Activated CD4-positive, alpha-beta T cell treated with anti-CD3 and anti-CD28 coated beads for 24 hours (primary cell): ENCODE measurements at places on chromosomes 1 and 21.

DNA sequence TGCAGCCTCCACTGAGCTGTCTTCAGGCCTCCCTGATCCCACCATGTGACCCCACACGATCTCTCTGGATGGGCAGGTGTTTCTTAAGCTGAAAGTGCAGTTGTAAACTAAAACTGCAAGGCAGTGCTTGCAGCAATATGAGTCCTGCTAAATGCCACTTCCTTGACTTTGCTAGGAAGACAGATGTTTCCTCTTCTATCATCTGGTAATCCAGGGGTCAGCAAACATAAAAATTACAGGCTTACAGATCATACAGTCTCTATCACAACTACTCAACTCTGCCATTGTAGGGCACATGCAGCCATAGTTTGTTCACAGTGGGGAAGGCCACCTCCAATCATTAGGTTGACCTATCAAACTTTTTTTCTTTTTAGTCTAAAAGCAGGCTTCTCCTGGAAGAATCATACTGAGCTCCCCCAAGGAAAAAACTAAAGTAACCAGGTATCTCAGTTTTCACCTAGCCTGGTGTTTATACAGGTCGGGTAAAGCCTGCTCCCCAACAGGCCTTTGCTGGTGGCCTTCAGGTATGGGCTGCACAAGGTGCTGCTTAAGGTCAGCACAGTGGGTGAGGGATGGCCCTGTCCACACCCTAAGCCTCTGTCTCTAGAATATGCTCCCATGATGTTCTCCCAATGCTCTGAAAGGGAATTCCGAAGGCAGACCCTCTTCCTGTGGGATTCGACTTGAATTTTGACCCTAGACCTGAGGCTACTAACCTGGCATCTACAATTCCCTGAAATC lies 10.8 kb downstream of the ABCA4 start:
- DNase-seq, result no peak

- DNase-seq, result no peak
Observed at GRCh38 chr1:44645476-44646244, 28.6 kb downstream of the TMEM53 start.

- no peak for DNase-seq
Observed at GRCh38 chr1:43129426-43129825, 42.7 kb downstream of the EBNA1BP2 start.

DNA sequence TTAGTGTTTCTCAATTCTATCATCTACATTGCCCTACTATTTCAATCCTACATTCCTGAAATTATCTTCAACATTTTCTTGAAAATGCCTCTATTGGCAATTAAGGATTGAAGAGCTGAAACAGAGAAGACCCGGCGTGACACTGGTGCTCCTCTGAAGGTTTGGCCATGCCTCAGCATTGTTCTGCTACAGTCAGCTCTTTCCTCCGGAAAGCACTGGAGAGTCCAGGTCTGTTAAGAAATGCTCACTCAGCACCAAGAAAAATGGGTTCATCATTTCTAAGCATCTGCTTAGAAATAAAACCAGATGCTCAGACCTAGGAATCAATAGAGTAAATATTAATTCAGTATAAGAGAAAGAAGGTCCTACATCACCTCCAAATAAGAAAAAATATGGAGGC lies 58.8 kb downstream of the WARS2 start:
- DNase-seq, result no peak

- no peak for DNase-seq
Observed at GRCh38 chr1:78633209-78633608, 13.0 kb downstream of the IFI44L start.

DNA sequence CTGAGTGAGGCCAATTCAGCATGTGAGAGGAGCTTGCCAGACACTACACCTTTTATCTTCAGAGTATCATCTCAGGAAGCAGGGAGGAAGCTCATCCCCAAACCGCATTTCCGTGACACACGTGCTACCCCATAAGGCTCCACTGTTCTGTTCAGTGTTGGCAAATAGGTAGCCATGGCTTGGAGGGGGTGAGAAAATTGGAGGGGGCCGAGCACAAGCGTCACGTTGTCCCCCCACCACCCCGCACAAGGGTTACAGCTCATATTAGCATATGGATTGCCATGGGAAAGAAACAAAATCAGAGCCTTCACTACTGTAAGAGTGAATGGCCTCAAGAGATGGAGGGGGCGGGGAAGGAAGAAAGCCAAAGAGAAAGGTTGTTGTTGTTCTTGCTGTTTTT lies 46.7 kb downstream of the OLIG1 start:
- DNase-seq, result no peak

GRCh38 chr1:113278777-113279176 lies 111.5 kb upstream of the MAGI3 start:
- DNase-seq, result no peak
